ENCODE measurements at places on chromosomes 1 and 21.

- DNase-seq: no peak
Measured at GRCh38 chr1:185474440-185475149, 157.6 kb upstream of the IVNS1ABP start.

GRCh38 chr1:3035563-3036446 lies 14.5 kb downstream of the ACTRT2 start:
- no peak for DNase-seq

- DNase-seq: no peak
Measured at GRCh38 chr1:94411237-94411636, 7.0 kb upstream of the ABCD3 start.

- DNase-seq: no peak
Measured at GRCh38 chr1:242629396-242629795, 104.9 kb upstream of the PLD5 start.

DNA sequence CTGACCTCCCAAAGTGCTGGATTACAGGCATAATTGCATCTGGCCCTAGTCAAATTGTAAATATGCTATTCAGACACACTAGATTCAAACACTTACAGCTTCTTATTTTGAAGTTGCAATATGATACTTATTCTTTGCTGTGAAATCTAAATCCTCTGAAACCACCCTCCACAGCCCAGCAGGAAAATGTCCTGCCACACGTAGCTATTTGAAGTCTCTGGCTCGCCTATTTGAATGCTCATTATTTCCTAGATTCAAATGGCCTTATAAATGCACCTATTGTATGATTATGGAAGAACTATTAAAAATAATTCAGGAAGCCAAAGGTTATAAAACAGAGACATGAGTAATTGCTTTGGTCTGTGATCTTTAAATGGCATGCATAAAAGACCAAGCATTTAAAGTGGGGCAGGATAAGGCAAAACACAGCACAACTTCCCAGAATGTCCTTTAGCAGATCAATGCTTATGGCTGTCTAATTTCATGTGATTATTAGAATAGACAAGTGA lies 26.6 kb upstream of the FBXO28 start:
- no peak for DNase-seq

DNA sequence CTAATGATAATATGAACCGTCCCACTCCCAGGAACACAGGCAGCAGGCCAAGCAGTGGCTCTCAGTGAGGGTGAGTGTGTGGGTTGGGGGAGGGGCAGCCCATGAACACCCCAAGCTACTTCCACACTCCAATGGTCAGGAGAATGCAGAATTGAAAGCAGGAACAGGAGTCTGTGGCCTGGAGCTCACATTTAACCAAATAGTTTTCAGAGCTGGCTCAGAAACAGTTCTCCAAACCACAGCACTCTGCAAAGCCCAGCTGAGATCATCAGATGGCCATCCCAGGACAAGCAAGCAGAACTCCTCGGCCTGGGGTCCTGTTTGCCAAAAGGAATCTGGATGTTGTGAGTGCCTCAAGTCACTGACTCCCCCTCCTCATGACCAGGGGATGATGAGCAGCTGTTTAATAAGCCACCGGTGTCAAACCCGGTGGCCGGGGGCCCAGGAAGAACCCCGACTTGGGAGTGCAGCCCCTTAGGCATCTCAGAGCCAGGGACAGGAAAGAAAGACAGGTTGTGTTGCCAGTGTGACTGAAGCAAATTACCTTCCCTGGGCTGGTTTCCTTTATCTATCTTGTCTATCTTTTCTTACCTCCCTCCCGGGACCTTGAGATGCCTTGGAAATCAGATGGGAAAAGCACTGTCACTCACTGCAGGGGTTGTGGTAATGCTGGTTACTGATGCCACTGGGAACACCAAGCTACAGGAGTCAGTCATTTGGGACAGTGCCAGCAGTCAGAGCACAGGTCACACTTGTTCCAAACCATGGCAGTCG lies 20.4 kb downstream of the DEGS1 start:
- DNase-seq: no peak

- DNase-seq: no peak
Measured at GRCh38 chr1:101728029-101728428, 268.7 kb downstream of the OLFM3 start.

DNA sequence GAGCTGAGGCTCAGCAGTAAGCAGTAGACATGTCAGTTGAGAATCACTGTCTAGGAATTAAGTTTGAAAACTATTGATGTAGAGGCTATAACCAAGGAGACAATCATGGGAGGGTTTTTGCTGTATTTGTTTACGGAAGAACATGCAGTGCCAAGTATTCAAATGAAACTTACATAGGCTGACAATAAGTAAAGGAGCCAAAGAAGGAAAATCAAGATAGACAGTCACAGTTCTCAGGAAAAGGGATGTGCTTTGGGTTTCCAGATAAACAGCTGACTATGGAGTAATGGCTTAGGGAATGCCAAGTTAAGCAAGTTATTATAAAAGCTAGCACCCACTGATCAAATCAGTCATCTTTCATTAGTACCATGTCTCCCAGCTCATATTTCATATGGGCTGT lies 21.5 kb downstream of the GNG12 start:
- DNase-seq: no peak

DNA sequence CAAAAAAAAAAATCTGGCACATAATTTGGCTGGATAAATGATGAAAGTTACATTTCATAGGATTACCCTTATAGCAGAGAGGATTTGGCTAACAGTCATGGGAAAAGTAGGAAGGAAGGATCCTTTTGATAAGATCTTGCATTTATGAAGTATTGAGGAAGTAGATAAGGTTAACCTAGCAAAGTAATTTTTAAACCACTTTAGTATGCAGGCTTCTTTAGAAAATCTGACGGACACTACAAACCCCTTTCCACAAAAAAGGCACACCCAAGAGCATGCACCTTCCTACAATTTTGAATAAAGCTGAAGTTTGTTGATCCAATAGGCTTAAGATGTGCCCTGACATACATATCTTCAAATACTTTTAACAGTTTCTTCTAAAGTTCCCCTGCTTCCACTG lies 275.2 kb downstream of the GRIK1 start:
- DNase-seq: no peak
